ENCODE measurements at places on chromosomes 7 and 10.

DNA sequence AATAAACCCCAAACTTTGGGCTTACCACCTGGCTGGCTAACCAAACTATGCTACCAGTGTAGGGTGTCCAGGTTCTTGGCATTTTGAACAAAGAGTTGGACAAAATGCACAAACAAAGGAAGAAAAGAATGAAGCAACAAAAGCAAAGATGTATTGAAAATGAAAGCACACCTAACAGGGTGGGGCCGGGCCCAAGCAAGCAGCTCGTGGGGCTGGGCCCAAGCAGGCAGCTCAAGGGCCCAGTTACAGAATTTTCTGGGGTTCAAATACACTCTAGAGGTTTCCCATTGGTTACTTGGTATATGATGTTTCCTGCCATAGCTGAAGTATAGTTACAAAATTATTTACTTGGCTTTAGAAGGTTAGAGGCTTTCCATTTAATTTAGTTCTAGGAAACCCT is 15.7 kb downstream of the ACADSB start:
- DNase-seq = no peak

- no peak for DNase-seq
Observed at GRCh38 chr7:26549281-26549944, 257.8 kb downstream of the SNX10 start.

- DNase-seq = no peak
Observed at GRCh38 chr10:23373156-23373555, 28.6 kb upstream of the C10orf67 start.

DNA sequence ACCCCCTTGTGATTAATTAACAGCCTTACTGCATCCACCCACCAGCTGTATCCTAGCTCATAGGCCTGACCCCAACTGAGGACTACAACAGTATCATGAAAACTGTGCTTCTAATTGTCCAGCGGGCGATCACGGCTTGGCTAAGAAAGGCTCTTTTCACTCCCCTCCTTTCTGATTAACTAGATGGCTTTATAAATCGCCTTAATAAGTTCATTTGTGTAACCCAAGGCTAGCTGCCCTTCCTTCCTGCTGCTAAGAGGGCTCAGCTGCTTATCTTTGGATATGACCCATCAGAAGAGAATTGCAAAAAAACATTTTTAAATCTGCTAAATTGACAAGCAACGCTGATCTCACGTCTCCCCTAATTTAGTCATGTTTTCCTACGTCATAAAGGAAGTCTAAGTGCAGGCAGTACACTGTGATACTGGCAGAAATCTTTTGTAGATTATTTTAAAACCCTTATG is 163.0 kb upstream of the LAMB4 start:
- DNase-seq = no peak

- peak; percentile 20 for DNase-seq
Observed at GRCh38 chr10:14063531-14064285, 267.0 kb downstream of the FRMD4A start.

DNA sequence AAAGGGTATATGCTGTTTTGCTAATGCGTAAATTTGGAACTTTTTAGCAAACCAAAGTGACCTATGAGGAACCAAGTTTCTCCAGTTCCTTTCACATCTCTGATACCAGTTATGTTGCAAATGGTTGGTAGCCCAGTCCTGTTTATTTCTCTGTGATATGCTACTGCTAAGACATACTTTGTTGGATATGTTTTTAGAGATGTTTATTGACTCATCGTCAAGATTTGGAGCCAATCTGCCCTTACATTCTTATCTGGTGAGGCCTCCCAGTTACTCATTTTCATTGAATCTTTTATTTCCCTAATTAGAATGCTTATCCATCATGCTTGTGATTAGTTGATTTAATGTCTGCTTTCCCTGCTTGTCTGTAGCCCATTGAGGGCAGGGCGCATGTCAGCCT is 58.9 kb downstream of the LRGUK start:
- DNase-seq = no peak

DNA sequence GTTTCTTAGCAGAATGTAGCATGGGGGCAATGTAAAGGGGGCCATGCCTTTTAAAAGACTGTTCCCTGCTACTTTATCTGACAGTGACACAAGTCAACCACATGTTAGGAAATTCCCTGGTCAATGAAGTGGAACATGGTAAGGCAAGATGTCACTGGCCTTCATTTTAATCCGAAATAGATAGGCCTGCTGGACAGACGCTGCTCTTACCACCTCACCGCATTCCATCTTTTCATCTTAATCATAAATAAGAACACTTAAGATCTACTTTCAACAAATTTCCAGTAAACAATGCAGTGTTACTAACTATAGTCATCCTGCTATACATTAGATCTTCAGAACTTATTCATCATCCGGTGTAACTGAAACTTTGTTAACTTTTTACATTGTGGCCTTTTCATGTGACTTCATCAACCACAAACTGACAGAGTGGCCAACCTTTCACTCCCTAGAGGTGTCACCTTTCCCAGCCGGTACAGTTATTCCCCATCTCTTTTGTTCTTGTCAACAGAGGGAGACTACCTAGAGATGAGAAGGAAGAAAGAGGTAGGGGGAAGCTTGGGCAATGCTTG is 15.6 kb downstream of the ASB4 start:
- DNase-seq = no peak

- no peak for DNase-seq
Observed at GRCh38 chr7:94595717-94596116, 60.2 kb downstream of the SGCE start.

GRCh38 chr10:17883621-17884020 is 68.1 kb upstream of the SLC39A12 start:
- DNase-seq = no peak

DNA sequence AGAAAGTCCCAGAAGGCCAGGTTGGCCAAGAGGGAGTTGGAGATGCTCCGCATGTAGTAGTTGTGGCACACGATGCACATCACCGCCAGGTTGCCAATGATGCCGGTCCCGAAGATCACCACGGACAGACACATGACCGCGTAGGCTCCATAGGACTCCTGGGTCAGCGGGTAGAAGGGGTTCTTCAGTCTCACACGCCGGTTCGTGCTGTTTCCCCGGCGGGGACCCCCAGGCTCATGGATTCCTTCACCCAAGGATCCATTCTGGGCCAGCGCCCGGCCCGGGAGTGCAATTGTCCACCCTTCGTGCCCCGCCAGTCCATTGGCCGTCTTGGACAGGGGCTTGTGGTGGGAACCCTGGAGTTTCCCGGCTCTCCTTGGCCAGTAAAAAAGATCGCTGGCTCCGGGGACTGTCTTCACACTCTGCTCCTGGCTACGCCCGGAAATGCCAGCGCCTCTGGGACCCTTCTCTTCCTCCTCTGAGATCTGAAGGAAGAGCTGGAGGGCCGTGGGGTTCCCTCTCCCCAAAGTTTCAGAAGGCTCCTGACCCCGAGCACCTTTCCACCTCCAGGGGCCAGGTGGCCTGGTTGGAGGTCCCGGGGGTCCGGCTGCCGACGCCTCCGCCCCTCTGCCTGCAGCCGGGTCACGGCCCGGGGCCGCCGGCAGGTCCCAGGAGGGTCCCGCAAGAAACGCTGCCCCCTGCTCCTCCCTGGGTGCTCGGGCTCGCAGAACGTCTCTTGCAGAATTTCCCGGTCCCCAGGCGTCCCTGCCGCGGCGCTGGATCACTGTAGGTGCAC is 1.3 kb downstream of the GPR37 start:
- no peak for DNase-seq

- no peak for DNase-seq
Observed at GRCh38 chr10:11245510-11245909, 227.8 kb downstream of the CELF2 start.

DNA sequence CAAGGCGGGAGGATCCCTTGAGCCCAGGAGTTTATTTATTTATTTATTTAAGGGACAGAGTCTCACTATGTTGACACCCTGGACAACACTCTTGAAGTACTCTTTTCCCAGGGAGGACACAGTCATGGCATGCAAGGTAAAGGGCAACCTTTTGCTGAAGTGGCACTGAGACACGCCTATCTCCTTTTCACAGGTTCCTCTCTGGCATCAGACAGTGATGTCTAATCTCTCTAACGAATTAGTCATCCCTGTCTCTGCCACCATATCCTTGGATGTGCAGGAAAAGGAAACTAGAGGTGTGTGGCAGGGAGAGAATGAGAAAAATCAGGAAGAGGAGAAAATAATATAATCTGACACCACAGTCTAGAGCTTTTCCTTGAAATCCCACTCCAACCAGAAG is 19.5 kb downstream of the CPVL start:
- no peak for DNase-seq

GRCh38 chr10:34003561-34003960 is 669.1 kb upstream of the NRP1 start:
- no peak for DNase-seq

DNA sequence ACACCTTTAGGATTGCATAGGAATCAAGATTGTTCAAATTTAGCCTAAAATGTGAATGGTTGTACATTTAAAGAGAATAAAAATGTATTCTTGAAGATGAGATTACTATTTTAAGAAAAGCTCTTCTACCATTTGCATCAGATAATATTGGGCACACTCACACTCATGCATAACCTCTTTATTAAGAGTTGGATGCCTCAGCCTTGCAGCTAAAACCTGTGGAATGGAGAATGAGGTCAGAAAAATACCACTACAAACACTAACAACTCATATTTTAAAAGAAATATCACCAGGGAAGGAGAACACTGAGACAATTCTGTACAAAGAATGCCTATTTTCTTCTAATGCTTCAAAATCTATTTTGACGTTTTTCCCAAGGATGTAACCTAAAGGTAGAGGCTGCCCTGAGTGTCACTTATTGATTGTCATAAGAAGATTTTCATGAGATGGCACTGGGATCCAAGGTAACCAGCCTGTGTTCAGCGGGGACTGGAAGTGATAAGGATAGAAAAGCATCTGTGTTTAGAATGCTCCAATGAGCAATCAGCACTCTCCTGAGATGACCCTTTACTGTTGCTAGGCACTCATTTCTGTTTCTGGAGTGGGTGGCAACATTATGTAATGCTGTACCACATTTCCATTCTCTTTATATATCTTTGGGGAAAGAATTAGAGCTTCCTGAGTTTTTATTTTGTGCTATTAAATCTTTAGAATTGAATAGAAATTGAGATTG is 26.6 kb downstream of the REEP3 start:
- DNase-seq = peak; percentile 76

GRCh38 chr7:129191272-129191671 is 2.8 kb downstream of the SMO start:
- no peak for DNase-seq

DNA sequence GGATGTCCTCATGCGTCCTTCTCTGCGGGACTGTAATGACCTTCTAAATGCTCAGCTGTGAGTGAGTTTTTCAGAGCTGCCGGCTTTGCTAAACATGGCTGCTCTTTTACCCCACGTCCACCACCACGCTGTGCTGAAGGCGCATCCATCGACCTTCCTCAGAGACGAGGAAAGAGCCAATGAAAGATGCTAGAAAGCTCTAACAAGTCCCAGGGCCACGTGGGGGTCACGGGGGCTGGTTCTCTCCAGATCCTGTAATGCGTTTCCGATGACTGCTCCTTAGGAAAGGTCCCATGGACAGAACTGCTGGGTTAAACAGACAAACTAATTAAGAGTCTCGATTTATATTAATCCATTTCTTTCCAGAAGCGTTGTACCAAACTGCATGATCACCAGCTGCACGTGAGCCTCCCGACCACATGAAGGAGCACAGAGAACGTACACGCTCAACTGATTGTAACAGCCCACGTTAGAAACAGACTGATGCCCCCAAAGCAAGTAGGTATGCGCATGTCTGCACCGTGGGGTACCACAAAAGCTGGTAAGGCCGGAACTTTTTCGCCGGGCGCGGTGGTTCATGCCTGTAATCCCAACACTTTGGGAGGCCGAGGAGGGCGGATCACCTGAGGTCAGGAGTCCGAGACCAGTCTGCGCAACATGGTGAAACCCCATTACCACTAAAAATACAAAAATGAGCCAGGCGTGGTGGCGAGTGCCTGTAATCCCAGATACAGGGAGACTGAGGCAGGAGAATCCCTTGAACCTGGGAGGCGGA is 109.6 kb downstream of the TCERG1L start:
- no peak for DNase-seq

- DNase-seq = no peak
Observed at GRCh38 chr10:81068460-81068859, 530.8 kb downstream of the SH2D4B start.

GRCh38 chr7:40205992-40206391 is 71.2 kb downstream of the SUGCT start:
- no peak for DNase-seq

GRCh38 chr10:50334273-50334672 is 83.0 kb upstream of the ASAH2 start:
- DNase-seq = no peak

GRCh38 chr7:80588591-80588990 is 49.9 kb upstream of the CD36 start:
- no peak for DNase-seq

GRCh38 chr7:12369756-12370155 is 33.9 kb downstream of the VWDE start:
- DNase-seq = no peak

Measured in brain (organoid and tissue), 16 donors.